ENCODE measurements at places on chromosomes 1 and 21. TPM values are rescaled to one million over a fixed set of nuclear protein-coding genes. Genes with fewer than 3 reads are reported as not detected.

- no peak for ATAC-seq
Observed at GRCh38 chr1:214524824-214525223, 26.6 kb downstream of the PTPN14 start.

DNA sequence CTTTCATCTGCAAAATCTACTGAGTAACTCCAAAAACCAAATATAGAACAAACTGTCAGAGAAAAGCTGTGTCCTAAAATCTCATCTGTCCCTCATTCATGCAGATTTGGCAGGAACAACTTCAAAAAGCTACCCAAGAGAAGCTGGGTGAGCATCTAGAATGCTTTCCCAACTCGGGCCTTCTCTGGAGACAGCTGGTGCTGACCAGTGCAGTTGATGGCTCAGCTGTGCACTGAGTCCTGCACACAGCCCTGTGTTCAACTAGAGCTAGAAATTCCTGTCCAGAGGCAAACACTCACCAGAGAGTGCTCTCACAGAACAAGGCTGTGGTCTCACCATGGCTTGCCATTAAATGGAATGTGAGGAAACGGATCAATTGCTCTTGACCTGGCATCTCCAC is 202.8 kb downstream of the ASTN1 start:
- ATAC-seq = no peak

Gene ZNF593OS
- 0.16 TPM for total RNA-seq

Gene CELA3A
- total RNA-seq = not detected

Gene SH2D1B
- total RNA-seq = 3.4 TPM

Gene RCSD1
- total RNA-seq = 2.4 TPM

GRCh38 chr1:84090447-84091245 is 53.4 kb upstream of the PRKACB start:
- ATAC-seq = no peak

Gene ZC3H12A
- 43.6 TPM for total RNA-seq

DNA sequence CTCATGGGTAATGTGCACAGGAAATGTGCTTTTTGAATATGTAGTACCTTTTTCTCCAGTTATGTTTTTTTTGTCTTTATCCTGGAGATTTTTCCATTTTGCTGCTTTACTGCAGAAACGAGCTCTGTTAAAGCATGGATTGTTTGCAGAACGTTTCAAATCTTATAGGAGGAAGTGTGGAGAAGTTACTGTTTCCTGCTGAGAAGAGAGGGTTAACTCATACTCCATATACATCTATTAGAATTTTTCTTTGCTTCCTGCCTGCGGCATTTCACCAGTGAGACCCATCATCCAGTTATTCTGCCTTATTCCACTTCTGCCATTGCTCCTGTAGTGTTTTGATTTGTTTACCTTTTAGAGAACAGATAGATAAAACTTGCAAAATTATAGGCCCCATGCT is 2.0 kb downstream of the RPRD2 start:
- no peak for ATAC-seq

GRCh38 chr1:87291107-87291506 is 37.6 kb upstream of the LMO4 start:
- ATAC-seq = no peak

DNA sequence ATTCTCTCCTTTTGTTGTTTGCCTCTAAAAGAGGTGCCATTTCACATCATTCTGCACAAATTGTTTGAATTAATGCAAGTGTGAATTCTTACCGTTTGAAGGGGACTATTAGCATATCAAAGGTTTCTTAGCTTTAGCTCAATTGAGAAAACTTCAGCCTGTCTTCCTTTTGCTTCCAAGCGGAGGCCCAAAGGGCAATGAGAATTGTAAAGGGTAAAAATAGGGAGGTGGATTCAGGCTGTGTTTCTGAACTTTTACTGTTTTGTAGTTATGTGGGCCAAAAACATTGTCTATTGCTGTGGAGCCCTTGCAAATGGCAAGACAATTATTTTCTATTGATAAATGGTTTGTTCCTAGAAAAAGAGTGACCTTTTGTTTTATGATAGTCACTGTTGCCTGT is 3.6 kb downstream of the ADGRL2 start:
- ATAC-seq = no peak

DNA sequence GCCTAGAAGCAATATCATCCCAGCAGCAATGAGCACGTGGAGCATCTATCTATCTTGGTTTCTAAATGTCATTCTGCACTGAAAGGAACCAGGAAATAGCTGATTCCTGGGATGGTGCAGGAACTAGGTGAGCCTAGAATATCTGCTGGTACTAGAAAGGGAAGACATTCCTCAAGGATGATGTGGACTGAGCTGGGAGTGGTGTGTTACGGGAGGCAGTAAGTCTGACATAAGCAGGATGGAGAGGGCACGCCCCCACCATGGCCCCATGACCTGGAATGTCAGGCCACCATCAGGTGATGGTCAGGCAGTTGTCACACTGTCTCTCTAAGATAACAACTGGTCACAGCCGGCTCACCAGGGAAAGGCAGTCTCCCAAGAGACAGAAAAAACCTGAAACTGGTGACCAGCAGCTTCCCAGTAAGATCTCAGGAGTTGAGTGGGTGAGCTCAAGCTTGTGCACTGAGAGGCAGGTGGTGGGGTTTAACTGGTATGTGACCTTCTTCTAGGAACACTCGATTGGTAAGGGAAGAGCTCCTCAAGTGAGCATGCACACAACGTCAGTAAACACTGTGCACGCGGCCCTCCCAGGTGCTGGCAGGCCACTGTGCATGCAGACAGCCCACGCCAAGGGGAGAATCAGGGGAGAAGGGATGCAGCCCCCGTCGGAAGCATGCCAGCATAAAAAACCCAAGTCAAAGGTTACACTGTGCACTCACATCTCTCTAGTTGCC is 148.7 kb downstream of the ADSS2 start:
- ATAC-seq = peak; percentile 76

Gene NVL
- total RNA-seq = 15.7 TPM

GRCh38 chr1:113929750-113930498 is 800 bp downstream of the HIPK1 start:
- peak; percentile 63 for ATAC-seq

Gene KCNJ9
- total RNA-seq = not detected

GRCh38 chr1:39352881-39353280 is 138.6 kb upstream of the BMP8A start:
- no peak for ATAC-seq

Gene CLCA4
- 230 TPM for total RNA-seq

DNA sequence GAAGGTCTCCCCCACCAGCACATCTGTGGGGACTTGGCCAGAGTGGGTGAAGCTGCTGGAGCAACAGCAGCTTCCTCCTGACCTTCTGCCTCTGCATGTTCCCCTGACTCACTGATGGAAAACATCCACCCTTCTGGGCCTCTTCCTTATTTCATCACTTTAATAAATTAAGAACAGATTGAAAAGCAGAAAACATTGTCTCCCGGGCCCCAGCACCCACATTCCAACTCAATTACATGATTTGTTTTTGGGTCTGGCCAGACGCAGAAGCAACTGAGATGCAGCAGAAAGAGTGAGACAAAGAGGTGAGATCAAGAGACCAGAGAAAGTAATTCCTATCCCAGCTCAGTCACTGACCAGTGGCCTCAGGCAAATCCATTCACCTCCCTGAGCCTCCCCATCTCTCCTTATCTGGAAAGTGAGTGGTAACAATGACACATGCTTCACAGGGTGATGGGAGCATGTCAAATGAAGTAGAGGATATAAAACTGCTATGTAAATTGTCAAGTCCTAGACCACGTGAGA is 157.1 kb downstream of the ELAVL4 start:
- no peak for ATAC-seq

Data from esophagus mucosa (tissue), 1 donor.